GM23338 (cell line): ENCODE measurements at places on chromosomes 3 and 15. TPM values are rescaled to one million over a fixed set of nuclear protein-coding genes. Genes with fewer than 3 reads are reported as not detected.

FGD5 gene
- total RNA-seq: 12.2 and 19.0 TPM in 2 replicates

DNA sequence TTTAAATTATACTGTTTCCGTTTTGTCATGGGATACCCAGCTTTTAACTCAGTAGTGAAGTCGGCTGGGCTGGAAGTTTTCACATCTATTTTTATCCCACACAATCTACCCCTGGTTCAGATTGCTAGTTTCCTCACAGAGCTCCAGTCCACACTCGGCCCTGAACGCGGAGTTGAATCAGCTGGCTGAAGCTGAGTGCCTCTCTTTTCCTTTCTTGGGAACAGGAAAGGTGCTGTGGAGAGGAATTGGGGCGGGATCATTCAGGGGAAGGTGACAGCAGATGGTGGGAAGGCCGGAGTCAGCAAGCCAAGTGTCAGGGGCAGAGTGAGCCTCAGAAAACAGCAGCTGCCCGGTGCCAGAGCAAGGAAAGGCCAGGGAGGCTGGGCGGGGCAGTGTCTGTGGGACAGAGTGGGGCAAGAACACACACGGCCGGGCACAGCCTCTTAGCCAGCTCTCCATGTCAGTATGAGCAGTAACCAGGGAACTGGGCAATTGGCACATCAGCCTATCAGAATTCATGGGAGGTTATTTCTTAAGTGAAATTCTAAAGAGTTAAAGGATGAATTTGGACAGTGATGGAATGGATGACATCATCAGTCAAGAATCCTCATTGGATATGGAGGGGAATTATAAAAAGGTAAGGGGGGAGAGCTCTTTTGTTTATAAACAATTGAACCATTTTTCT is 135.7 kb upstream of the IL12A start:
- DNase-seq: peak; percentile 60

DNA sequence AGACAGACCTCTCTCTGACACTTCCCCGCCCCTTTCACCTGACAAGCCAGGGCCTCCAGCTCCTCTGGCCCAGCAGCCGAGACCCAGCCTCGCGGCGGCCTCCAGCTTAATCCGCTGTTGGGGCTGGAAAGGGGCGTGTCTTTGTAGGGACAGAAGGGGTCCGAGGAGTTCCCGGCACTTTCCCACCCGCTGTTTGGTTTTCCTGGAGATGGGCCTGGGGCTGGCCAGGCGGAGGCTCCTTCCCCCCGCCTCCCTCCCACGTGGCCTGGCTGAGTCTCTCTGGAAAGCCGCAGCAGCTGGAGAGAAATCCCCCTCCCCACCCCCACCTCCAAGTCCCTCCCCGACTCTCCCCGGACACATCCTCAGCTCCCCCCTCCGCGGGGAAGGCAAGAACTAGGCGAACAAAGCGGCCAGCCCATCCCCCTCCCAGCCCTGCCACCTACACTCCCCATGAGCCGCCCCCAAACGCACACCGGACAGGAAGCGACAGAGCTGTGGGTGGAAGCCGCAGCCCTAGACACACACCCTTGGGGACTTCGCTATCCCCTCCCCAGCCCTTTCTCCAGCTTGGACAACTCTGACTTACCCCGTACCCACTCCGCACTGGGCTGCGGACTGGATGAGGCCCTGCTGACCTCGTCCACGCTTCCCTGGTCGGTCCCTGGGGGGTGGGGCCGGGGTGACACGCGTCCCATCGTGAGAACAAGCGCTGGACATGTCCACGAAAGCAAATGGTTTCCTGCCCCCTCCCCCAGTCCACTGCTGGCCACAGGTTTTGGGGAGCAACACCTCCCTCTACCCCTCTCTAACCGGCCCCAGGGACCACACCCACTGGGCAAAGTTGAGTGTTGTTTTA is 1.2 kb downstream of the IGDCC4 start:
- peak; percentile 98 for DNase-seq

GRCh38 chr3:177744873-177745606 is 547.8 kb upstream of the TBL1XR1 start:
- DNase-seq: no peak

- no peak for DNase-seq
These were observed 13.8 kb downstream of the PTPN9 start for GRCh38 chr15:75565062-75565970.

FBXW12 gene
- total RNA-seq: not detected in 2 replicates

DNA sequence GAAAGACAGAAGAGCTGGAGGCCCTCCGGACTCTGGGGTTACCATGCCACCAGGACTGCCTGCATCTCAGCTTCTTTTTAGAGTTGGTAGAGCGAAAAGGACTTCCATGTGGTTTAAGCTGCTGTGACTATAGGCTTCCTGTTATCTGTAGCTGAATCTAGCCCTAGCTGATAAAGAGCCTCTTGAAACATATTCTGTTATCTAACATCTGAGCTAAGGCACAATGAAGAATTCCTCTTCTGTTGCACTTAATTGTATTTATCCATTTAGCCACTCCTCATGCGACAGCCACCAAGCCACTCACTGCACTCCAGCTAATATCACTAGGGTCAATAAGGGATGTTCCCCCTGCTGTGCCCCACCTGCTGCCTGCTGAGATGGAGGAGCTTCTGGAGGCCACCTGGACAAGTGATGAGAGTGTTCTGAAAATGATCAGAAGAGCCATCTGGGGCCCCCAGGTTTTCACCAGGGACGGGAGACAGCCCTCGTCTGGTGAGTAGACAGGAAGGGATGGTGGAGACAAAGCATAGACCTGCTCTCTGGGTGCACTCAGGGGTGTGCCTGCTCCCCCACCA is 94.6 kb upstream of the PLXNA1 start:
- DNase-seq: no peak

GRCh38 chr15:98134905-98135304 is 174.4 kb downstream of the ARRDC4 start:
- DNase-seq: no peak

MEGF11 gene
- total RNA-seq: 1.3 and 2.4 TPM in 2 replicates

NRG4 gene
- total RNA-seq: 0.21 TPM in 1 of 2 replicates, not detected in the other

DNA sequence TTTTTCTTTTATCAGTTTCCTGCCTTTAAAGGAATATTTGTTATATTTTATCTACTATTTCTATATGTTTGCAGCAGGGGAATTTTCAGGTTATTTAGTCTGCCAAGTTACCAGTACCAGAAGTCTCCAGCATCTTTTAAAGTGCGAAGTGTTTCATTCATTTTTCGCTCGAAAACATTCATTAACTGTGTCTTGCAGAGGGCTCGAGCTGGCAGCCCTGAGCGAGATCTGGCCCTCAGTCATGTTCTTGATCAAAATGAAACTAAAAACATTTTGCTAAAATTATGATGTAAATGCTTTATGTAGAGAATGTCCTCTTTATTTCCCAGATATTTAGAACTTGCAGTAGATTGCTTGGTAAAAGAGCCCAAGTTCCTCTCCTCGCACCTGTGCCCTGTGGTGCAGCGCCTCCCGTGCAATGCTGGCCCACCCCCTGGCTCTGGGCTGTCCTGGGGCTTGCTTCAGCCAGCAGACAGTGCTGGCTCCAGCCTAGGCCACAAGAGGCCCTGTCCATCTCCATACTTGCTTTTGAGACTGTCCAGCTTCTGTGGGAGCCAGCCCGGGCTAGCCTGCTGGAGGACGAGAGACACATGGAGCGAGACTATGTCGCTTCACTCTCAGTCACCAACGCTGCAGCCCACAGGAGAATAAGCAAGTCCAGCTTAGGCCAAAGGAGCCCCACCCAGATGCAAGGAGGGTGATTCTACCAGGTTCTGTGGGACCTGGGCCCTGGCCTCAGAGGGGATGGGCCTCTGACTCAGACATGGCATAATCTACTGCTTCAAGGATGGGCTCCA is 71.9 kb upstream of the PRR23E start:
- no peak for DNase-seq

DNA sequence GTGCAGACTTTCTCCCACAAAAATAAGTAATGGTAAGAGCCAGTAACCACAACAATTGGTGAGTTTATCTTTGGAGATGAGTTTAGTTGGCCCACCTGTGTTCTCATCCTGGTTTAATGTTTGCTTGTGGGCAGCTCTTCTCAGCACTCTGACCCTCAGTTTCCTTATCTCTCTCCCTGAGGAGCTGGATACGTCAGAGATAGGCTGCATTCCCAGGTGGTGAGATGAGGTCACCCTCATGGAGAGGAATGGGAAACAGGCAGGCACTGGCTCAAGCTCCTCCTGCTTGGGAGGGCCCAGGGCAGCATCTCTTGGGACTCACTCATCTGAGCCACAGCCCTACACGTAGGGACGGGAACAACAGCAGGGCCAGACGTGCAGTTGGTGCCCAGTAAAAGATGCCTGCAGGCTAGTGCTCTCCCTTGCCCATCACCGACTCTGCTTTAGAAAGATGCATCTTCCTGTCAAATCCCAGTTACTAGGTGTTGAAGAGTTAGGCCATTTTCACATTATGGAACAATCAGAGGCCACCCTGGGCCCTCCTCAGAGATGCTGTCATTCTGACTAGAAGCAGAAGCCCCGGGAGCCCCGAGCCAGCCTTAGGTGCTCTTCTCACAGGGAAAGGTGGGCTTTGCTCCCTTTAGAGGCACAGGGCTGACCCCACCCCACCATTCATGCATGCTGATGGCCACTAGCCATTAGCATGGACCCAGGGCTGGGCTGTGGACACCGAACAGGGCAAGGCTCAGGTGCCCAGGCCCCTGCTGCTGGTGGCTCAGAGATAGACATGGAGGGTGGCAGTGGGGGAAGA is 59.7 kb downstream of the GRIP2 start:
- no peak for DNase-seq

GPR62 gene
- total RNA-seq: 0.38 TPM in 1 of 2 replicates, not detected in the other

KLHL40 gene
- total RNA-seq: not detected in 2 replicates

IL16 gene
- total RNA-seq: not detected in 2 replicates

POLQ gene
- total RNA-seq: 14.7 and 20.6 TPM in 2 replicates

PP2D1 gene
- not detected in 2 replicates for total RNA-seq

RASGRP1 gene
- 1.1 and 1.2 TPM in 2 replicates for total RNA-seq

DNA sequence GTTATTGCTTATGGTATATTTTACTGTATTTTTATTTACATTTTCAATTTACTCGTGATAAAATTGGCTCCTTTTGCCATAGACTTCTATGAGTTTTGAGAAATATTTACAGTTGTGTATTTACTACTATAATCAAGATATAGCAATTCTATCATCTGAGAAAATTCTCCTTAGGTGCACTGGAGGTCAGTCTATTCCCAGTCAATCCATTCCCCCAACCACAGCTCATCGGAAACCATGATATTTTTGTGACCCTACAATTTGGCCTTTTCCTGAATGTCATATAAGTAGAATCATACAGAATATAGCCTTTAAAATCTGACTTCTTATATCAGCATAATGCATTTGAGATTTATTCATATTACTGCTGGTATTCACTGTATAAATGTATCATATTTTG is 114.7 kb upstream of the LRTM1 start:
- no peak for DNase-seq

DNA sequence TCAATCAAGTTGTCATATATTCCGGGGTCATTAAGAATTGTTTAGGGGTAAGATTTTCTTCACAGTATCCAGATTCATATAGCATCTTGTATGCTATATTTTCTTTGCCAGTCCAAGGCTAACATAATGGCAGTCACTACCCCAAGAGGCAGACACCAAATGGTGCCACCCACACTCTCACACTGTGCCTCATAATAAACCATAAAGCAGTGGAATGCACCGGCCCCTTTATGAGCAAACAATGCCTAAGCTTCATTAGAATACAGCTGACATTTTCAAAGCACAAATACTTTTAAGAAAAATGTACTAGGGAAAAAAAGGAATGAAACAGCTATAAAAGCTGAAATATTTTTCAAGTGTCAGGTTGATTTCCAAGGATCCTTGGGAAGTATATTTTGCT is 121.6 kb downstream of the TFDP2 start:
- peak; percentile 49 for DNase-seq

DNA sequence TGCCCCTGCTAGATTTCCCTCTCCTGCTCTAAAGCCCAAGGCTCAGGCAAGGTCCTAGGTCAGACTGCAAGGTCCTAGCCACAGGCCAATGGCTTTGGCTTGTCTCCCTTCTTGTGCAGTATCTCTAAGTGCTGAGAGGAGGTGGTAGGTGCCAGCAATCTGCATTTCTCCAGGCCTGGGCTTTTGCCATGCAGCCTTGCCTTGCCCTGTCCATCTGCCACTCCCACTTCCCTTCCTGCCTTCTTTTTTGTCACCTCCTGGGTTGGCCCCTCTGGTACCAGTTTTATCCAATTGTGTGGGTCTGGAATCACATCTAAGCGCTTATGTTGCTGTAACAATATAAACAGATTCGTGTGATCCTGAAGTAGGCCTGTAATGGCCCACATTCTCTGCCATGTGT is 109.9 kb downstream of the MYRIP start:
- no peak for DNase-seq

GOLGA6D gene
- total RNA-seq: 1.0 and 2.1 TPM in 2 replicates

ABCC5 gene
- total RNA-seq: 38.5 and 39.9 TPM in 2 replicates

HRG gene
- not detected in 2 replicates for total RNA-seq

DNA sequence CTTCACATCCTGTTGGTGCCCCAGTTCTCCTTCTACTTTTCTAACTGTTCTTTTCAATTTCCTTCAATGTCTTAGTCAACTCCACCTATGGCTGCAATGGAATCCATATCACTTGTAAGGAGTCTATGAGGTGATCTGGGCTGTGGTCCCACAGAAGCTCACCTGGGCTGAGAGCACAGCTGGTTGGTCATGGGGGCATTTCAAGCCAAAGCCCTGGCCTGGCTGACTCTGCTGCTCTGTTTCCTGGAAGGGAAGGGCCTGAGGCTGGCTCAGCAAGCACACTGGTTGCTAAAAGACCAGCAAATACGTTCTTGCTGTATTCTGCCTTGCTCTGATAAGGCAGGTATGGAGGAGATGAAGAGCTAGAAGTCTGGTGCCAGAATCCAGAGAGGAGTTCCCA is 29.0 kb downstream of the AMOTL2 start:
- no peak for DNase-seq

DNA sequence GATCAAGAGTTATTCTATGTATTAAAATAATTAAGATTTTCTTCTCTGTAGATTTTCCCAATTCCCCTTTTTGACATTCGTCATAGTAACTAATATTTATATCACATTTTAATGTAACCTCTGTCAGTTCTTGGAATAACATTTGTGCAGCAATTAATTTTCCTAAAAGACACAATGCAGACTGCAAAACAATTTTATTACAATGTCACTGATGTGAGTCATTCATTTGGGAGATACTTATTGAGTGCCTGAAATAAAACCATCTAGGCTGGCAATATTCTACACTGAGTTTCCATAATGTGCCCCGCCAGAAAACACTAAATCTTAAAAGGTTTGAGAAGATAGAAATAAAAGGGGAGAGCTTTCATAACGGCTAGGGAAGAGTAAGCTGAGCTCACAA is 6.7 kb upstream of the USP13 start:
- DNase-seq: no peak

DNA sequence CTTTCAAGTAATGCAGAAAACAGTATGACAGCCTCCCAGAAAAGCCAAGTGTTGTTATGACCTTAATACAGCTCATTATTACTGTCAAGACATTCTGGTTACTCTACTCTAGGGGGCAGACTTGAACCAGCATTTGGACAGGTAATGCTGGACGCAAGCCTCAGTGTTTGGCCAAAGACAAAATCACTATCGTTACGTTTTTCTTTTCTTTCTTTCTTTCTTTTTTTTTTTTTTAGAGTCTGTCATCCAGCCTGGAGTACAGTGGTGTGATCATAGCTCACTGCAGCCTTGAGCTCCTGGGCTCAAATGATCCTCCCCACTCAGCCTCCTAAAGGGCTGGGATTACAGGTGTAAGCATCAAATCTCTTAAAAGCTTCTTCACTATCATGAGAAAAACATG is 29.4 kb upstream of the TMEM45A start:
- peak; percentile 83 for DNase-seq

GAP43 gene
- 16.1 and 22.7 TPM in 2 replicates for total RNA-seq
